D721Med (cell line): ENCODE measurements at places on chromosomes 4 and X.

GRCh38 chrX:72069350-72070160, 62.2 kb downstream of the RTL5 start:
- no peak for DNase-seq

DNA sequence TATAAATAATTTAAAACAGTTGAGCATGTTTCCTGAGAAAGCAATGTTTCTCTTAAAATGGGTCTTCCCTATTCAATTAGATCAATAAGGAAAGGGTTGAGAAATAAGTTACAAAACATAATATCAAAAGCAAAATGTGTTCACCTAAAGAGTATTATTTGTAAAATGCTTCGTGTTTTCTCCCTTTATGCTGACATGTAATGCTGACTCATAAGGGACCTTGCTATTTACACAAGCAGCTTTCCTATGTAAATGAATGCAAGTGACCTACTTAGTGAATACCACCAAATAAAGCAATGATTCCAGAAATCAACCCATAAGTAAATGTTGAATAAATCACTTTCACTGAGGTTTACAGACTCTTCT, 91.5 kb downstream of the ELOVL6 start:
- DNase-seq, result no peak

GRCh38 chr4:156638334-156638733, 333.3 kb downstream of the PDGFC start:
- no peak for DNase-seq

GRCh38 chr4:32425243-32425642, 1705.1 kb downstream of the PCDH7 start:
- DNase-seq, result no peak
